Lower lobe of right lung (tissue), 2 donors: ENCODE measurements at places on chromosomes 13 and 19. TPM values are rescaled to one million over a fixed set of nuclear protein-coding genes. Genes with fewer than 3 reads are reported as not detected.

DNA sequence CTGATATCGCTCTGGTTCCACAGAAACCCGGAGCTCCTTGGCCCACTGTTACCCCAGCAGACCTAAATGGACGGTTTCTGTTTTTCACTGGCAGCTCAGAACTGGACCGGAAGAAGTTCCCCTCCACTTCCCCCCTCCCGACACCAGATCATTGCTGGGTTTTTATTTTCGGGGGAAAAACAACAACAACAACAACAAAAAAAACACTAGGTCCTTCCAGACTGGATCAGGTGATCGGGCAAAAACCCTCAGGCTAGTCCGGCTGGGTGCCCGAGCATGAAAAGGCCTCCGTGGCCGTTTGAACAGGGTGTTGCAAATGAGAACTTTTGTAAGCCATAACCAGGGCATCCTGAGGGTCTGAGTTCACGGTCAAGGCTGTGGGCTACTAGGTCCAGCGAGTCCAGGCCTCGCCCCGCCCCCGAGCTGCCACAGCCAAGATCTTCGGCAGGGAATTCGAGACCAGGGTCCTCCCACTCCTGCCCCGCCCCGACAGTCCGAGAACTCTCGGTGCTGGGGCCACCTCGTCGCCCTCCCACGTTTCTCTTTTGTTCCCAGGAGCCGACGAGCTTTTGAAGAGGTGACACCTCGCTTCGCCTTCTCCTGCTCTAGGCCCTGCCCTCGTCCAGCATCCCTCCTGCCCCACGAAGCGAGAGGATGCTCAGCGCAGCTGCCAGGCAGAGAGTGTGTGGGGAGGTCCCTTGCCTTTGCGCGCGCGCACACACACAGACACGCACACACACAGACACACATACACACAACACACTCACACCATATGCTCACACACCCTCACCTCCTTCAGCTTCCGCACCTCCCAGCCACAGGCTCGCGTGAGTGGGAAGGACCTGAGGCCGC is 8.8 kb downstream of the ZIC2 start:
- H3K4me3 ChIP-seq = no peak overlapping the region
- no peaks in the 10 kb centered on the region for H3K36me3 ChIP-seq
- no peak overlapping the region for H3K27ac ChIP-seq
- DNase-seq = no peak
- H3K4me1 ChIP-seq = peaks cover 16% of the 10 kb centered on the region

- peaks cover 10% of the 10 kb centered on the region for H3K4me1 ChIP-seq
- H3K4me3 ChIP-seq = peak overlapping the region; percentile 39
- H3K27ac ChIP-seq = no peak overlapping the region
- H3K27me3 ChIP-seq = peaks cover 22% of the 10 kb centered on the region
- peak; percentile 88 for DNase-seq
Observed at GRCh38 chr19:17778251-17778967, 16.5 kb upstream of the B3GNT3 start.

DNA sequence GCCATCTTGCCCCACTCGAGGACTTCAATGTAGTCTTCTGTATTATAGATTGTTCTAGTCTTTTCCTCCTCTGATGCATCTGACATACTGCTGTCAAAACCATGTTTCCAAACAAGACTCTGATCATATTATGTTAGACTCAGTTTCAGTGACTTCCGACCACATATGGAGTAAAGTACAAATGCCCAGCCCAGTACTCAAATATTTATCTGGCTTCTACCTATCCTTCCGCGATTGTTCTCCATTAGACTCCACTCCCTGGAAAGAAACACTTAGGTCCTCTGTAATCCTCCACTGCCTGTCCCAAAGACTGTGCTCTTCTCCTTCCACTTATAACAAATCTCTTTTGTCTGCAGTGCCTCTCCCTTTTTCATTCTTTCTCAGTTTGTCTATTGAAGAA is 439.5 kb downstream of the EFNB2 start:
- DNase-seq = no peak
- no peaks in the 10 kb centered on the region for H3K4me1 ChIP-seq
- no peak overlapping the region for H3K27ac ChIP-seq
- no peaks in the 10 kb centered on the region for H3K36me3 ChIP-seq
- H3K4me3 ChIP-seq = no peak overlapping the region

DNA sequence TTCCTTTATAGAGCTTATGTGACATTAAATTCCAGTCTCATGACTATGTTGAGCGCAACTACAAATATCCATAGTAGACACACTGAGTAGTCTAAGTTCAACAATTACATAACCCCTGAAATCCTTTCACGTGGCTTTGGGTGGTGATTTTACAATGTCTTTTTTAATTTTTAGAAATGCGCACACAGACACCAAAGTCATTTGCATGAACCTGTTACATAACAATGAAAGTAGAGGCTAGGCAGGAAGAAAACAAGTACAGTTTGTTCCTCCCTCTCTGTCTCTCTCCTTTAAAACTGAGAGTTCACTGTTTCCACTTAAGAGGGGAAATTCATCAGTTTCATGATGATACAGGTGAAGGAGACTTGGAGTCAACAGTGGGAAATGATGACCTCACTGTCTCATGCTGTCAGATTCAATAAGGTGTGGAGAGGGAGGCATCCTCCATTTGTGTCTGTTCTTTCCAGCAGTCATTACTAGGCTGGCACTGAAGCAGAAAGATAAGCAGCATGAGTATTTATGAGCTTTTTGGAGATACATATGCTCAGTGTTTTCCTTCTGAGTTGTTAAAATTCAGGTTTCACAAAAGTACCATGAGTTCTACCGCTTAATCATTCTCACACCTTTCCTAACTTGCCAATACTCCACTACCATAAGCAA is 201.8 kb downstream of the LHFPL6 start:
- no peaks in the 10 kb centered on the region for H3K27me3 ChIP-seq
- H3K4me3 ChIP-seq = no peak overlapping the region
- no peaks in the 10 kb centered on the region for H3K4me1 ChIP-seq

DNA sequence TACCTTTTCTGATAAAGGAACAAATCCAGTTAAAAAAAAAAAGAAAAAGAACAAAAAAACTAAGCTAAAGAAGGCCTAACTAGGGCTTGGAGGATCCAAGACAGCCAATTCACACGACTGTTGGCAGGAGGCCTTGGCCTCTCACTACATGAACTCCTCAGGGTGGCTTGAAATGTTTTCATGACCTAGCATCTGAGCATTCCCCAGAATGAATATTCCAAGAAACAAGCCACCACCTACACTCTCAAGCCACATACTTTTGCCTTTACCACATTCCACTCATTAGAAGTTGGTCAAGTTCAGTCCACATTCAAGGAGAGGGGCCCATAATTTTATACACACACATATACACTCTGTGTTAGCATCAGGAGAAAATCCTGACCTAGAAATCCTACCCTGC is 97.6 kb upstream of the SIAH3 start:
- H3K4me3 ChIP-seq = no peak overlapping the region
- no peaks in the 10 kb centered on the region for H3K27me3 ChIP-seq
- no peaks in the 10 kb centered on the region for H3K36me3 ChIP-seq
- peaks cover 5% of the 10 kb centered on the region for H3K4me1 ChIP-seq

- H3K27me3 ChIP-seq = no peaks in the 10 kb centered on the region
- DNase-seq = no peak
- peaks cover 75% of the 10 kb centered on the region for H3K36me3 ChIP-seq
- no peak overlapping the region for H3K4me3 ChIP-seq
- no peak overlapping the region for H3K27ac ChIP-seq
- H3K4me1 ChIP-seq = no peaks in the 10 kb centered on the region
Observed at GRCh38 chr19:5216141-5216847, 124.3 kb downstream of the PTPRS start.

GRCh38 chr13:73519396-73520116 is 460.8 kb downstream of the KLF5 start:
- DNase-seq = no peak
- H3K27me3 ChIP-seq = no peaks in the 10 kb centered on the region
- H3K4me1 ChIP-seq = no peaks in the 10 kb centered on the region
- H3K27ac ChIP-seq = no peak overlapping the region

DNA sequence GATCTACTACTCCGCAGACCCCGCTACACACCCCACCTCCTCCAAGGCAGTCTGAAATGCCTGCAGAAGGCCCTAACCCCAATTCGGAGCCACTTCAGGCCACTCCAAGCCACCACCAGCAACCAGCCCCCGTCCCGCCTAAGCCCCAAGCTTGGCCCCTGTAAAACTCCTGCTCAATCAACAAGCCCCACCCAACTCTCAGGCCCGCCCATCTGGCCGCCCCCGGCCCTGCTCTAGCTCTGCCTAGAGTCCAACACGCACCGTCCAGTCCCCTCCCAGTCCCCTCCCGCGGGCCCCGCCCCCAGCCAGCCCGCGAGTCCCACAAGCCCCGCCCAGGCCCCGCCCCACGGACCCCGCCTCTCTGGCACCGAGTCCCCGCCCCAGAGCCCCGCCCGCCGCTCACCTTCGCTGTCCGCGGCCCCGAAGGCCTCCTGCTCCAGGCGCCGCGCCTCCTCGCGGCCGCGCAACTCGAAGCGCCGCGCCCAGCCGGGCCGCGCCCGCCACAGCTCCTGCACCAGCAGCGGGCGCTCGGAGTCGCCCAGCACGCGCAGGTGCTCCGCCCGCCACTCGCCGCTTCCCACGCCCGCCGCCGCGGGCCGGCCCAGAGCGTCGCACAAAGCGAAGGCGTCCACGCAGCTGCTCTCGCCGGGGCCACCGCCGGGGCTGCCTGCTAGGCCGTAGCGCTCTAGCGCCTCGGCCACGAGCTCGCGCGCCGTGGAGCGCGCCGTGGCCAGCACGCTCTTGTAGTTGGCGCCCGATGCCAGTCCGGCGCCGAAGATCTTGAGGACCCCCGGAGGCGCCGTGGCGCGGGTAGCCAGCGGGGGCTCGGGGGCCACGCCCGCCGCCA is 1.6 kb downstream of the RASIP1 start:
- peak overlapping the region; percentile 67 for H3K4me3 ChIP-seq
- peak overlapping the region; percentile 81 for H3K27ac ChIP-seq

DNA sequence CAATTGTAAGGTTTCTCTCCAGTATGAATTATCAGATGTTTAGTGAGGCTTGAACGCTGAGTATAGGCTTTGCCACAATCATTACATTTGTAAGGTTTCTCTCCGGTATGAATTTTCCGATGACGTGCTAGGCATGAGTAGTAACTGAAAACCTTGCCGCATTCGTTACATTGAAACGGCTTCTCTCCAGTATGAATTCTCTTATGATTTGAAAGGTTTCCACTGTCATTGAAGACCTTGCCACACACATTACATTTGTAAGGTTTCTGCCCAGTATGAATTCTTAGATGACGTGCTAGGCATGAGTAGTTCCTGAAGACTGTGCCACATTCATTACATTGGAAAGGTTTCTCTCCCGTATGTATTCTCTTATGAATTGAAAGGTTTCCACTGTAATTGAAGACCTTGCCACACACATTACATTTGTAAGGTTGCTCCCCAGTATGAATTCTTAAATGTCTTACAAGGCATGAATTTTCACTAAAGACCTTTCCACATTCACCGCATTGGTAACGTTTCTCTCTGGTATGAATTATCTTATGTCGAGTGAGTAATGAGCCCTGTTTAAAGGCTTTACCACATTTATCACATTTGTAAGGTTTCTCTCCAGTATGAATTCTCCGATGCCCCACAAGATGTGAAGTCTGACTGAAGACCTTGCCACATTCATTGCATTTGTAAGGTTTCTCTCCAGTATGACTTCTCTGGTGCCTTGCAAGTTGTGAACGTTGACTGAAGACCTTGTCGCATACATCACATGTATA is 15.6 kb downstream of the ZNF836 start:
- no peak for DNase-seq
- H3K36me3 ChIP-seq = peaks cover 30% of the 10 kb centered on the region
- no peak overlapping the region for H3K27ac ChIP-seq
- no peaks in the 10 kb centered on the region for H3K27me3 ChIP-seq
- no peaks in the 10 kb centered on the region for H3K4me1 ChIP-seq

GRCh38 chr13:66214467-66214866 is 1015.7 kb downstream of the PCDH9 start:
- no peak overlapping the region for H3K4me3 ChIP-seq
- no peaks in the 10 kb centered on the region for H3K4me1 ChIP-seq
- H3K27ac ChIP-seq = no peak overlapping the region

GRCh38 chr13:63351533-63351932 is 1935.9 kb upstream of the PCDH20 start:
- no peak for DNase-seq
- H3K4me3 ChIP-seq = no peak overlapping the region
- H3K27me3 ChIP-seq = no peaks in the 10 kb centered on the region

DNA sequence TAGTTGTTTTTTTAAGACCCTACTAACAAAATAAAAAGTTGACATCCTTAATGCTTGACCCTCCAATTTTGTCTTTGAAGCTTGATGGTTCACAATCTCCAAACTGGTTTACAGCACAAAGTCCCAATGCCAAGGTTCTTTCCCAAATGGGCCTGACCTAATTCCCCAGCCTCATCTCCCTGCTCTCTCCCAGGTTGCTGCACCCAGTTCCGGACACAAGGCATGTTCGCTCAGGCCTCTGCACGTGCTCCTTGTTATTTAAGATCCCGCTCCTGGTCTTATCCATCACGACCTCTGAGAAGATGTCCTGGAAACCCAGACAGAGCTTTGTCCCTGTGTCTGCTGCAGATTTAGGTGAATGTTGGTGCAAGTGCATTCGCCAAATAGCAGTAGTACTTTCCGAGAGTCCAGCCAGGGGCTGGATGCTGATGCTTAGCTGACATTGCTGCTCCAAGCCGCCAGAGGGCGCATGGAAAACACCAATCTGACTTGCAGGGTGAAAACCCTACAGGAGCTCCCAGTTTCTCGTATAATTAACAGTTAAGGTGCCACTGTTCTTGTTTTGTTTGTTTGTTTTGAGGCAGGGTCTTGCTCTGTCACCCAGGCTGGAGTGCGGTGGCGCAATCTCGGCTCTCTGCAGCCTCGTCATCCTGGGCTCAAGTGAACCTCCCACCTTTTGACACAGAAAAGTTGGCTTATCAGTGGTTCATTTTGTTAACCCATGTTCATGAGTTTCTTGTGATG is 18.5 kb downstream of the LYPD3 start:
- H3K4me1 ChIP-seq = no peaks in the 10 kb centered on the region
- H3K36me3 ChIP-seq = no peaks in the 10 kb centered on the region
- peak; percentile 85 for DNase-seq
- H3K27me3 ChIP-seq = no peaks in the 10 kb centered on the region
- H3K27ac ChIP-seq = no peak overlapping the region

- H3K4me1 ChIP-seq = peaks cover 9% of the 10 kb centered on the region
- H3K27me3 ChIP-seq = no peaks in the 10 kb centered on the region
- H3K36me3 ChIP-seq = no peaks in the 10 kb centered on the region
- DNase-seq = peak; percentile 85
- peak overlapping the region; percentile 91 for H3K4me3 ChIP-seq
Observed at GRCh38 chr13:32314271-32315237, 609 bp downstream of the ZAR1L start.

- no peak for DNase-seq
- no peak overlapping the region for H3K4me3 ChIP-seq
- H3K4me1 ChIP-seq = peaks cover 9% of the 10 kb centered on the region
- no peak overlapping the region for H3K27ac ChIP-seq
- no peaks in the 10 kb centered on the region for H3K27me3 ChIP-seq
- H3K36me3 ChIP-seq = no peaks in the 10 kb centered on the region
Observed at GRCh38 chr13:93730780-93731179, 504.2 kb downstream of the GPC6 start.

GRCh38 chr13:112842343-112842856 is 126.6 kb upstream of the MCF2L start:
- no peak for DNase-seq
- no peaks in the 10 kb centered on the region for H3K4me1 ChIP-seq
- H3K36me3 ChIP-seq = peaks cover 71% of the 10 kb centered on the region

GRCh38 chr13:95182570-95183265 is 118.5 kb downstream of the ABCC4 start:
- H3K27ac ChIP-seq = no peak overlapping the region
- H3K4me3 ChIP-seq = no peak overlapping the region
- peaks cover 4% of the 10 kb centered on the region for H3K36me3 ChIP-seq
- no peaks in the 10 kb centered on the region for H3K27me3 ChIP-seq
- DNase-seq = no peak

SLC10A2 gene
- not detected for total RNA-seq

ZNF560 gene
- total RNA-seq = 0.83 TPM

URAD gene
- total RNA-seq = not detected

TMEM150B gene
- total RNA-seq = 45.5 TPM

CYP2B6 gene
- 1.9 TPM for total RNA-seq
